ENCODE measurements at places on chromosomes 4 and X.
A peak's percentile ranks its signal among the peaks of the same experiment; 100 is the strongest.

DNA sequence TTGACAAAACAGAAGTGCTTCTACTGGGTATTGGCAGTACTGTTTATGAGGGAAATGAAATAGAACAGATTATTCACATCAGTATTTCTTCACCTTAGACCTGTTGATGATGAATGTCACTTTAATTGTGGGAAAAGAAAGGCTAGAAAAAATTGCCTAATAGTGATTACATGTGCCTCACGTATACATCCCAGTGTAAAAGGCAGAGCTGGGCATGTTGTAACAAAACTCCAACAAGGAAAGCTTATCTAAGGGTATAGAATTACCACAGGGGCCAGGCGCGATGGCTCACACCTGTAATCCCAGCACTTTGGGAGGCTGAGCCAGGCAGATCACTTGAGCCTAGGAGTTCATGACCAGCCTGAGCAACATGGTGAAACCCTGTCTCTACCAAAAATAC, 4.2 kb downstream of the PGM2 start:
- DNase-seq = no peak

- no peak for DNase-seq
These were observed 274.6 kb downstream of the NAF1 start for GRCh38 chr4:162891788-162892707.

- peak; percentile 4 for DNase-seq
These were observed 131.2 kb downstream of the SCFD2 start for GRCh38 chr4:53234669-53235068.

GRCh38 chr4:2860391-2861348, 17.0 kb downstream of the ADD1 start:
- DNase-seq = no peak

DNA sequence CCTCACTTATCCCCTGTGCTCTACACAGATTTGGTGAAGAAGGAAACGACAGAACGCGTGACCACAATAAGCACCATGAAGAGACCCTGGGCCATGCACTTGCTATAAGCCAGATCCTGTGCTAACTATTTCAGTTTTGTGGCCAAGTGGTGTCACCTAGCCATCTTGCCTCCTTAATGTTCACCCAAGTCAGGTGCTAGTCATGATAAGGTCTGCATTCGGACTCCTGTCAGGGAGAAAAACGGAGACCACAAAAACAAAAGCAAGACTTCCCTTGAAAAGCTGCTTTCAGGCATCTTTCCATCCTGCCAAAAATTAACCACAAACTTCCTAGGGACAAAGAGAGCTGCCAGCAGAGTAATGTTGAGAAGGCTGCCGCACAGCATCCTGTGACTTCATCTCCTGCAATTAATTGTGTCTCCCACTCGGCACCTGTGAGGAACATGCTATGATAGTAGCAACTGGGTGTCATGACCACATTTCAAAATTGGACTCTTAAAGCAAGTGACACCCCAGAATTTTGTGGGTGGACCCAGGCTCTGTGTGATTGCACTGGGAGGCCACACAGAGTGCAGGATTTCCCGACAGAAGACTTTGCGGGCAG, 8.8 kb upstream of the IDS start:
- DNase-seq = no peak

DNA sequence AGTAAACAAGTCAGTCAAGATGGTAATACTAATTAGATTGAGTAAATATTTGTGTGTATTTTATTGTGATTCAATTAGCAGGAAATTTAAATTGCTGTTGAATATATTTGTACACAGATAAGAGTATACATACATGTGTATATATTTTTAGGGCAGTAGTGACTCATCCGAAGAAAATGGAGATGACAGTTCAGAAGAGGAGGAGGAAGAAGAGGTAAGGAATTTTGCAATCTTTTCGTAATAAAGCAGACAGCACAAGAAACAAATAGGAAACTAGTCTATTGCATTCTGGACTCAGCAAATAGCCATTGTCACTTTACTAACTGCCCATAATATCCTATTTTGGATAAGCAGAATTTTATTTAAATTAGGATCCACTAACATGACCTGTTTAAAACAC, 6.6 kb downstream of the IBSP start:
- no peak for DNase-seq

DNA sequence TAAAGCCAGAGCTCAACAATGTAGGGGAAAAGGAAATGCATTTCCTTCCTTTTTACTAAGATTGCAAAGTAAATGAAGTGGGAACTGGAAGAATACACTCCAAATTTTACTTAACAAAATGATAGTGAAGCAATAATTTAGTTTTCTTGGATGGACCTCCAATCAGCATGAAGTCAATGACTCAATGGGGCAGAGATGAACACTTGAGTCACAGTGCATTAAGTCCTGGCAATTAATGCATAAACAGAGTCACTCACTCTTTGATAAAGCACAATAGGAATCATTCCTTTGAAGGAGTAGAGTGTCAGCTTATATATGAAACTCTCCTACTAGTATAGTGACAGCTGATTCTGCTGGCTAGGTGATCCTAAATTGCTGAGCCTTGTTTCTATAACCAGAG, 66.7 kb upstream of the FRAS1 start:
- peak; percentile 8 for DNase-seq
